ENCODE measurements at places on chromosomes 1 and 21. TPM values are rescaled to one million over a fixed set of nuclear protein-coding genes. Genes with fewer than 3 reads are reported as not detected.

SPRR3 gene
- not detected for total RNA-seq

CALML6 gene
- total RNA-seq = not detected

DNA sequence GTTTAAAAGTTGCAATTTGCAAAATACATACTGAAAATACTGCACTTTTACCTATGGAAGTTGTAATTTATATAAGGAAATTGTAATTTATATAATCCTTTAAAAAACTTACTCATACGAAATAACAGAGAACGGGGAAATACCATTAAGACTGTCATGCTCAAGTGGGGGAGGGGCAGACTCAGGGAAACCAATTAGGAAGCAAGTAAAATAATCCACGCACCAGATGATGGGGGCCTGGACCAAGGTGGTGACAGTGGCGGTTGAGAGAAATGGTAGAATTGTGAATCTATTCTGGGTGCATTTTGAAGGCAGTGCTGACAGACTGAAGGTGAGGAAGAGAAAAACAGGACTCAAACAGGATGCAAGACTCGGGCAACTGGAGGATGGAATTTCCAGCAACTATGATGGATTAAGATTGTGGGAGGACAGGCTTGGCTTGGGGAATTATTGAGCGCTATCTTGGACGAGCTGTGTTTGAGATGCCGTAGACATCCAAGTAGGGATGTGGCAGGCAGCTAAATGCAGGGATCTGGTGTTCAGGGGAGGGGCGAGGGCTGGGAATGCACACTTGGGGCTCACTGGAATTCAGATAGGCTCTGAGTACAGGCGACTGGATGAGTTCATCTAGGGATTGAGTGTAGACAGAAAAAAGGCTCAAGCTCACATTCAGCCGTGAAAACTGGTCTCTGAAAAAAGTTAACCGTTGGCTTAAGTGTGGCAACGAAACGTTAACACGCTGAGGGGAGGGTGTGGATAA is 977 bp downstream of the LCA5L start:
- DNase-seq = no peak

GRCh38 chr1:206496131-206496793 is 11.1 kb upstream of the RASSF5 start:
- no peak for DNase-seq

- DNase-seq = no peak
These were observed 456 bp downstream of the COL8A2 start for GRCh38 chr1:36124404-36125128.

GRCh38 chr21:36135391-36136102 is 668 bp downstream of the CBR3 start:
- DNase-seq = peak; percentile 62

DNA sequence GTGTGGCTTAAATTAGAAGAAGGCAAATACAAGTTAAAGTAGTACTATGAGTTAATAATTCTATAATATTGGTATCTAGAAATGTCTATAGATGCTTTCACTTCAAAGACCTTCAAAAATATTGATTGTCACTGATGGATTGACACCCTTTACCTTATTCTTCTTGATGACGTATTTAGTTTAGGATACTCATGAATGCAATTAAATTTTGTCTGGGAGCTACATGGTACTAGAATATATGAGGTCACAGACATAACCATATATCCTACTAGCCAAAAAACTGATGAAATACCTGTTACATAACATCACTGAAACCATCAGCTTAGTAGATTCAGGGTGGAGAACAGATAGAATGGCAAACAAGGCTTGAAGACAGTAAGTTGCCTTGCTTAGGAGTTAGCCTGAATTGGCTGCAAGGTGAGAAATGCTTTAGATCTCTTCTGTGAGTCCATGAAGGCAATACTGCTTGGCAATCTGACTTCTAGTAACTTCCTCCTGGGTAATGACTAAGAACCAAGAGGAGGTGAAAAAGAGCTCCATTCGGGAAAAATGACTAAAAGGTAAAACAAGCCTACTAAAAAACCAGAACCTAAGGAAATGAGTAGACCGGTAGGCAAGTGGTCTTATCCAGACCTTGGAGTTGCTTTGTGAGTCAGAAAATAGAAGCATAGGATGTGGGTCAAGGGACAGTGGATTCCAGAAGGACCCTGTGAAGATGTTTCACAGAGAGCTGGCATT is 16.9 kb upstream of the ARHGAP29 start:
- no peak for DNase-seq

GRCh38 chr1:75014250-75014649 is 119.9 kb upstream of the LHX8 start:
- DNase-seq = no peak
